Upper lobe of right lung (tissue), 1 donor: ENCODE measurements at places on chromosomes 3 and 15. TPM values are rescaled to one million over a fixed set of nuclear protein-coding genes. Genes with fewer than 3 reads are reported as not detected.

WNT5A gene
- total RNA-seq: 24.5 TPM

CHRNB4 gene
- total RNA-seq: not detected

DNASE1L3 gene
- total RNA-seq: 125 TPM

NBEAL2 gene
- total RNA-seq: 116 TPM

ALDH1L1 gene
- 3.3 TPM for total RNA-seq

ELL3 gene
- total RNA-seq: 4.3 TPM

ACTRT3 gene
- total RNA-seq: 1.2 TPM

ZNF385D gene
- total RNA-seq: 9.4 TPM

PODXL2 gene
- 3.7 TPM for total RNA-seq

KY gene
- total RNA-seq: 0.29 TPM

CFAP100 gene
- total RNA-seq: not detected

SFMBT1 gene
- 17.2 TPM for total RNA-seq

TUSC7 gene
- not detected for total RNA-seq

SCG3 gene
- 0.17 TPM for total RNA-seq

MESP2 gene
- total RNA-seq: not detected

NECTIN3 gene
- total RNA-seq: 25.2 TPM

PPP1R14D gene
- 1.3 TPM for total RNA-seq

ZPLD1 gene
- total RNA-seq: not detected

B3GNT5 gene
- total RNA-seq: 31.0 TPM

CYP11A1 gene
- total RNA-seq: 1.1 TPM

SEMA4B gene
- total RNA-seq: 48.7 TPM

GABRR3 gene
- not detected for total RNA-seq

PPARG gene
- total RNA-seq: 80.7 TPM

NOX5 gene
- total RNA-seq: 0.14 TPM

NR2F2 gene
- 88.1 TPM for total RNA-seq

STRIT1 gene
- total RNA-seq: not detected

PPP4R2 gene
- 65.7 TPM for total RNA-seq

TMC3 gene
- total RNA-seq: not detected

TEX264 gene
- total RNA-seq: 51.0 TPM

ANKRD34C gene
- not detected for total RNA-seq

CCR1 gene
- total RNA-seq: 40.9 TPM

TMCO5A gene
- not detected for total RNA-seq

ATP13A5 gene
- total RNA-seq: 2.0 TPM

GOLGA8A gene
- total RNA-seq: 80.8 TPM
